ENCODE measurements at places on chromosomes 11 and 22.
A peak's percentile ranks its signal among the peaks of the same experiment; 100 is the strongest.

GRCh38 chr11:14190992-14191778, 167.8 kb downstream of the RRAS2 start:
- DNase-seq: no peak

- no peak for DNase-seq
These were observed 8.6 kb downstream of the THYN1 start for GRCh38 chr11:134244593-134244992.

GRCh38 chr22:29154364-29155048, 51.2 kb upstream of the EMID1 start:
- DNase-seq: no peak

- DNase-seq: no peak
These were observed 8.0 kb downstream of the NAGA start for GRCh38 chr22:42062506-42063170.

DNA sequence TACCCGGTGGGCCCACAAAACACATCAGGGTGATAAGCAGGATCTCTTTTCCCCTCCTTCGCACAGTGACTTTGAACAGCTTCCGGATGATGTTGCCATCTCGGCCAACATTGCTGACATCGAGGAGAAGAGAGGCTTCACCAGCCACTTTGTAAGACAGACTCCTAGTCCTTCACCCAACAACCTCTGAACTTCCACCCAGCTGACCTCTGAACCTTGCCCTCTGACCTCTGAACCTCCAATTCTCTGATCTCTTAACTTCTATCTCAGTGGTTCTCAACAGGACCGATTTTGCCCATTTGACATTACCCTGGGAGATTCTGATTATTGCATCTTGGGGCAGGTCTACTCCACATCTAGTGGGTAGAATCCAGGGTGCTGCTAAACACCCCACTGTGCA, 3.2 kb downstream of the NCF4 start:
- DNase-seq: no peak

GRCh38 chr22:20126284-20127029, 5.1 kb upstream of the ZDHHC8 start:
- DNase-seq: no peak

- no peak for DNase-seq
These were observed 138.2 kb upstream of the MTMR2 start for GRCh38 chr11:96062134-96062533.

DNA sequence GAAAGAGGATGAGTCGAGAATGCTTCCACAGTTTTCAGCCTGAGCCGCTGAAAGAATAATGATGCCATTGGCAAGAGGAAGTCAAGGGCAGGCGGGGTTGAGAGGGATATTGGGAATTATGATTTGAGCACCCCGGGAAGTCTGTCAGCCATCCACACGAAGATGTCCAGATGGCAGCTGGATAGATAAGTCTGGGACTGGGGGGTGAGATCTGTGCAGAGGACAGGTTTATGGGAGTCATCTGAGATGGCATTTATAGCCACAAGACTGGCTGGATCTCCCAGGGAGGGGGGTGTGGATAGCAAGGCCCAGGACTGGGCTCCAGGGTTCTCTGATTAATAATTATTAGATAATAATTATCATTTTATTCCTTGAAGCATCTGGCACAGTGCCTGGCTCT, 5.1 kb upstream of the STIP1 start:
- DNase-seq: no peak

DNA sequence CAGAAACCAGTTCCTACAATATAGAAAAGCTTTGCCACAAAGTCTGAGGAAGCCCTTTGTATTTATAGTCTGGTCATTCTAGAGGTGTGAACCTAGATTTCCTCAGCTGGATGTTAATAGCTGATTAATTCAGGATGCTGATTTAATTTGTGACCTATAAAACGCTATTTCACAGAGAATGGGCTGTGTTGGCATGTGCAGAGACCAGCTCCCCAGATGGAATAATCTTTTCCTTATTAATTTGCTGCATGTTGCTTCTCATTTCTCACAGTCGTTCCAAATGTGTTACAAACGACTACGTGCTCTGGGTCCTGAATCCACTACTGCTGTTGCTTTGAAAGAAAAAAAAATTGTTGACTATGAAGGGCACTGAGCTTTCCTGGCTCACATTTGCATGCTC, 49.3 kb downstream of the BDNF start:
- DNase-seq: no peak

DNA sequence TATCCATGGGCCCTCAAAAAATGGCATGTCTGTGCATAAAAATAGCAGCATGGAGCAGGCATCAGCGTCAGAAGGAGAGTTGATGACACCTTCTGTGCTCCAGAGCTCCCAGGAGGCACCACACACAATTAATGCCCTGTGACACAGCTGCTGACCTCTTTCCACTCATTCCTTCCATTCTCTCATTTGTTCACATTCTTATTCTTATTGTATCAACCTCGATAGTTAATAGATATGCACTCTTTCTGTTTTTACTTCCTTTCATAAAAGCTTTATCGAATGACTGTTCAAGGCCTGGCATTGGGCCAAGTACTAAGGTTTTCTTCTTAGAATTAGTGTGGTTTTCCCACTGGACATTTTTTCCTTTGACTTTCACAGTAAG, 266.0 kb upstream of the MTNR1B start:
- DNase-seq: no peak

- peak; percentile 39 for DNase-seq
These were observed 172.6 kb upstream of the CADM1 start for GRCh38 chr11:115676768-115677167.

DNA sequence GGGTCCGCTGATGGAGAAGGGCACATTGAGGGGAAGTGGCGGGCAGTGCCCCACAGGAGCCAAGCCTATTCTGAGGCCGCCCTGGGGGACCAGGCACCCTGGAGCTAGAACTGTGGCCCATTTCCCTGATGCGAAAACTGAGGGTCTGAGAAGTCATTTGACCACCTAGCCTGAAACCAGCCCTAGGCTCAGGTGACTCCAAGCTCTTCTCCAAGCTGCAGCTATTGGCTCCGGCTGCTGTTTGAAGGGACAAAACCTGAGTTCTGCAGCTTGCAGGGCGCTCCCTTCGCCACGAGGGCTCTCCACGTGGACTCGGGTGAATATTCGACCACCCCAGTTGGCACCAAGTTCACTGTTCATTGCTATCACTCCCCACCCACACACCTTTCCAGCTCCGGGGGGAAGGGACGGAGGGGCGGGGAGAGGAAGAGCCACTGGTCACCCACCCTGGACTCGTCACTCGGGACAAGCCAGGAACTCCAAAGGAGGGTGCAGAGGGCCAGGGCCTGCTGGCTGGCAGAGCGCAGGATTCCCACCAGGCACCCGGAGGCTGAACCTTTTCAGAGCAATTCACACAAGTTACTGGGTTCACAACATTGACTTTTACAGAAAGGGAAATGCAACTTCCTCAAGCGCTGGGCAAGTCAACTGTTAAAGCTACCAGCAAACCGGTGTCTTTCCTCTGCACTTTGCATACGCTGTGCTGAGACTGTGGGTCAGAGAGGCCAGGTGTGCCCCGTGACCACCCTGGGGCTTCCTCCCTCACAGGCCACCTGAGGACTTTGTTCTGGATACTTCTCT, 1.1 kb upstream of the RAC2 start:
- no peak for DNase-seq

- DNase-seq: peak; percentile 70
These were observed 15.1 kb upstream of the RRAS2 start for GRCh38 chr11:14373941-14374646.

GRCh38 chr11:123375832-123376231, 54.2 kb upstream of the GRAMD1B start:
- DNase-seq: no peak

DNA sequence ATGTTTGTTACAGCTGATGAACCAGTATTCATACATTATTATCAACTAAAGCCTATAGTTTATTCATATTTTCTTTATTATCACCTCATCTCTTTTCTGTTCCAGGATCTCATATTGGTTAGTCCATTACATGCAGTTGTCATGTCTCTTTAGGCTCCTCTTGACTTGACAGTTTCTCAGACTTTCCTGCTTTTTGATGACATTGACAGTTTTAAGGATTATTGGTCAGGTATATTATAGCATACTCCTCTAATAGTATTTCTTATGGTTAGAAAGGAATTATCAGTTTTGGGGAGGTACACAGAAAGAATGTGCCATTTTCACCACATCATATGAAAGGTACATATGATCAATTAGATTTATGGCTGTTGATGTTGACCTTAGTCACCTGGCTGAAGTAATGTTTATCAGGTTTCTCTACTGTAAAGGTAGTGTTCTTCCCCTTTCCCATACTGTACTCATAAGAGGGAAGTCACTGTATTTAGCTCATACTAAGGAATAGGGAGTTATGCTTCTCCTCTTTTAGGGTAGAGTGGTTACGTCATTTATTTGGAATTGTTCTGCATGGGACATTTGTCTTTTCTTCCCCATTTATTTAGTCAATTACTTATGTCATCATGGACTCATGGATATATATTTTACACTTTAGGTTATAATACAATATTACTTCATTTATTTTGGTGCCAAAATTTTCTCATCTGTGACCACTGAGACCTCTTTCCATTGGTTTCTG, 9.4 kb upstream of the ANO3 start:
- DNase-seq: no peak

GRCh38 chr22:24025475-24025874, 14.4 kb downstream of the CABIN1 start:
- no peak for DNase-seq

DNA sequence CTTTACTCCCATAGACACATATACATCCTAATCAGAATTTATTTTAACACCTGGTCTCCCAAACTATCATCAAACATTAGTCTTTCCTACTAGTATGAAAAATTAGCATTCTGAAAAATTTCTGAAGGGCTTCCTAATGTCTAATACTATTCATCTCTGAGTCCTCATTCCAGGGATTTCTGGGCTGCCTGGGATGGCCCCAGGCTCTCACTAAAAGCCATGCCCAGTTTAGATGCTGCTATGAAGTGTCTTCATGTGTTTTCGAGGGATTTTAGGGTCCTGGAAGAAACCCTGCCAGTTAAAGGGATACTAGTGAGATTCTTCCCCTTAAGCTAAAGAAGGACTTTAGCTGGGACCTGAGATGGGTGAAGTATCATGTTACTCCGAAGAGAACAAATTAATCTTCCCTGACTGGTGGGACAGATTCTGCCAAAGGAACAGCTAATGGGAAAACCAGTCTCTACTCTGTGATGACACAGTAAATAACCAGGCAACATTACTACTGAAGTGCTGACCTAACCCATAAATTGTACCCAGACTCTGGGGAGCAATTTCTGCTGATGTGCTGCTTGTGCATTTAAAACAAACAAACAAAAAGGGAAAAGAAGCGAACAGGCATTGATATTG, 342.6 kb downstream of the SOX6 start:
- DNase-seq: no peak

DNA sequence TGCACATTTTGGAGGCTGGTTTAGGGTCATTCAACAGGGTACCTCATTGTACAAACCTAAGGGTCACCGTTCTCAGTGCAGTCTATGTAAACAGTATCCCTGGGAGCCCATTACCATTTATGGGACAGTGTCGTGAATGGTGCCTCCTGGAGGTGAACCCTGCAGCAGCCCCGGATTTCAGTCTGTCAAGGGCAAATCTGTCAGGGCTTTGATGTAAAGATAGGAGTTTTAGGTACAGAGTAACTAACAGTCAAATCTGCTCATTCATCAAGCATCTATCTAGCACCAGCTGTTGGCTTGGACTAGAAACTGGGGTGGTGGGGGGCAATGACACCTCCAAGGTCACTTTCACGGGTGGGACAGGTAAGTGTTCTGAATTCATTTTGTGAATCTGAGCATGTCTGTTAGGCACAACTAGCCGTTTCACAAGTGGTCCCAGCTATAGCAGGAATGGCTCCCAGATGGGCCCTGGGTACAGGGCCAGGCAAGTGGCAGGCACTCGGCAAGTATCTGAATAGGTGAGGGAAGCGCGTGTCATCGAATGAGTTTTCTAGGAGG, 63.6 kb downstream of the PARVG start:
- DNase-seq: no peak

DNA sequence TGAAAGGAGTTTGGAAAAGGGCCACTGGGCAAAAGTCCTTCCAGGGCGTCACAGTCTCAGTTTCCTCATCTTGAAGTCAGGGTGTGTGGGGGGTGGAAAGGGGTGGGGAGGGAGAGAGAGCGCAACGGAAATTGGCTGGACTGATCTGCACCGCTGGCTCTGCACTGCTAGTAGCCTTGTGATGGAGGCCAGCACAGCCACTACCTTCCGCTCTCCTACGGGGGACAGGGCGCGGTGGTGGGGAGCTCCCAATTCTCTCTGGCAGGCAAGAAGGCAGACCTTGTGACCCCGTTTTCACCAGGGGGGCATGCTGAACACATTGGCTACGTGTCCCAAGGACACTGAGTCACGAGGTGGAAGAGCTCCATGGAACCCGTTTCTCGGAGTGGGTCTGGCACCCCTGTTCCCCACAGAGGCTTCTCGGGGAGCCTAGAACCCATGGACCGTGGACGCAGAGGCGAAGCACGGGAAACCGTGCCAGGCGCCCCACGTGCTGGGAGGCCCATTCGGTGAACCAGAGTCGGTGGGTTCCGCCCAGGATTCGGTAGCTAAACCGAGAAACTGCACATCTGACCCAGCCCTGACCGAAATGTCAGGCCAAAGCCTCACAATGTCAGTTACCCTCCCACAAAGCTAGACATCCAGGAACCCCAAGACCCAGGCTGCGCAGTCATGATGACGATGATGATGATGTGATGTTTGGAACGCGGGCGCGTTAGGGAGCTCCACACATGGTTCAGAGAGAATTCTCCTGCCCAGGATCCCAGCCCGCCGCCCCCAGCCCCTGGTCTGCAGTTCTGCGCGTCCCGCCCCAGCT, 28.3 kb upstream of the WNT11 start:
- no peak for DNase-seq

GRCh38 chr11:17936790-17937189, 76.1 kb downstream of the SERGEF start:
- no peak for DNase-seq

DNA sequence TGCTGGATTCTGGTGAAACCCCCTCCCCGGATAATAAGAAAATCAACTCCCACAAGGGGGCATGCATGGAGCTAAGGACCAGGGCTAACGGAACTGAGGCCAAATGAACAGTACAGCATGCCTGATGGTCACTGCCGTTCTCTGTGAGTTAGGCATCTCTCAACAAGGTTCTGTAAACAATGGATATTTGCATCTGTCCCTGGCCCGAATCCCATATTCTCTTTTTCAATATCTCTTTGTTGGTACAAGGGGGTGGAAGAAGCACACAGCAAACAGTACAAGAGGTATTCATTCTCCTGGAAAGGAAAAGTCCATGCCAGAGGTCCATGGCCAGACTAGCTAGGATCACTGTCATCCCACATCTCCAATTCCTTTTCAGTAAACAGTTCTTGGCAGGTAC, 32.2 kb upstream of the APOA1 start:
- DNase-seq: no peak
